ENCODE measurements at places on chromosomes 1 and 21.

GRCh38 chr1:162390396-162391185 lies 9.1 kb downstream of the C1orf226 start:
- no peak for DNase-seq

GRCh38 chr1:10664251-10664650 lies 132.2 kb downstream of the CASZ1 start:
- no peak for DNase-seq

DNA sequence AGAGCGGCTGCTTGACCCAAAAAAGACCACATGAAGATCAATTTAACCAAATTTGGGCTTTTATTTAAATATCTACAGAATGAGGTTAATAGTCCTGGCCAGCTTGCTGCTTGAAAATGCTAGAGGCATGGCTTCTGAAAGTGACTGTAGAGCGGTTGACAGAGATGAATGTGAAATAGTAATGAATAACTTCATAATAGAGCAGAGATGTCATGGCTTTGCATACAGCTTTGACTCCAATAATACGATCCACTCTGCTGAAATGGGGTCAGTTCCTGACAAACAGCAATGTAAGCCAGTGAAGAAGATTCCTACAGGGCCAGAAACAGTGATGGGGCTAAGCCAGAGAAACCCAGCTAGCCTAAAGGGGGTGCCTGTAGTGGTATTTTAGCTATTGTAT lies 183.8 kb downstream of the PBX1 start:
- no peak for DNase-seq

- DNase-seq: no peak
Measured at GRCh38 chr1:228782662-228783417, 47.6 kb downstream of the RHOU start.

DNA sequence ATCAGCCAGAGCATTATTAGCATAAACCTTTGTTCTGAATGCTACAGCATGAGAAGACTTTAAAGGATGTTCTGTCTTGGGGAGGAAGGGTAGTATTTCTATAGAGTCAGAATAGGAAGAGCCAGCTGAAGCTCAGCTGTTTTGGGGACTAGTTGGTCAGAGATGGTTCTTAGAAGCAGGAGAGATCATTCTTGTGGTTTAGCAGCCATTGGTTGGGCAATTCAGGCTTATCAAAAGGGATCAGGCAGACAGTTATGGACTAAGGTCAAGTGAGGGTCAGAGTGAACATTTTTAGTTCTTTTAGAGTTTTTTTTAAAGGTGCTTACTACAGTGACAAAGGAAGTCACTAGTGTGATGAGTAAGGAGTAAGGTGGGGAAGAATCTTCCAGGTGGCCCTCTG lies 245.5 kb downstream of the RPS6KC1 start:
- no peak for DNase-seq

DNA sequence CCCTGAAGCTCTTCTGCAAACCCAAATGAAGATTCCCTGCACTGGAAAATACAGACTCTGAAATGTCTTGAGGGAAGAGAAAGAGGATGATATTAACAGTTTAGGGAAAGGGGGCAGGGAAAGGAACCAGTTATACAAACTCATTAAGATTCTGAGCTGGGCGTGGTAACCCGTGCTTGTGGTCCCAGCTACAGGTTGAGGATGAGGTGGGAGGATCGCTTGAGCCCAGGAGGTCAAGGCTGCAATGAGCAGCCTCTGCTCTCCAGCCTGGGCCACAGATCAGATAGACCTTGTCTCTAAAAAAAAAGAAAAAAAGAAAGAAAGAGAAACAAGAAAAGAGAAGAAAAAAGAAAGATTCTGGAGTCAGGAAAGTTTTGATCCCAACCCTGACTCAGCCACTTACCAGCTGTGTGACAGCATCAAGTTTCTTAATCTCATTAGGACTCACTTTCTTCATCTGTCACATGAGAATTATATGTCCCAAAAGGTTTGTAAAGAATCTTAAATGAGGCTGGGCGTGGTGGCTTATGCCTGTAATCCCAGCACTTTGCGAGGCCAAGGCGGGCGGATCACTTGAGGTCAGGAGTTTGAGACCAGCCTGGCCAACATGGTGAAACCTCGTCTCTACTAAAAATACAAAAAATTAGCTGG lies 53.9 kb downstream of the OPTC start:
- DNase-seq: no peak

GRCh38 chr1:93004566-93005251 lies 43.4 kb upstream of the DIPK1A start:
- DNase-seq: no peak

- DNase-seq: no peak
Measured at GRCh38 chr1:224867715-224868114, 61.8 kb upstream of the DNAH14 start.

DNA sequence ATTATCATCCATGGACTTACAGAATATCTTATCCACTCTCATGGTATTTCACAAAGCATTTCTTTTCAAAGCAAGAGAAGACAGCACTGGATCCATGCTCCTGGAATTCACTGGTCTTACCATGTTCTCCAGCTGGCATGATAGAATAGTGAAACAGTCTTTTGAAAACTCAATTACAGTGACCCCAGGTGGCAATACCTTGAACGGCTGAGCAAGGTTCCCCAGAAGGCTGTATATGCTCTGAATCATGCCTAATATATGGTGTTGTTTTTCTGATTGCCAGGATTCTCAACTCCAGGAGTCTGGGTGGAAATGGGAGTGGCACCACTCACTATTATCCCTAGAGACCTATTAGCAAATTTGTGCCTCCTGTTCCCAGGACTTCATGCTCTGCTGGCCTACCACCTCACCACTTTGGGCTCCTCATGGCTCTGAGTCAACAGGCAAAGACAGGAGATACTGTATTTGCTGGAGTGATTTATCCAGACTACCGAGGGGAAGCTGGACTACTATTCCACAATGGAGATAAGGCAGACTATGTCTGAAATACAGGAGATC lies 87.6 kb downstream of the CATSPERE start:
- DNase-seq: no peak

GRCh38 chr1:59458884-59459283 lies 162.0 kb downstream of the FGGY start:
- no peak for DNase-seq

GRCh38 chr1:42469727-42470126 lies 6.6 kb downstream of the CCDC30 start:
- no peak for DNase-seq

DNA sequence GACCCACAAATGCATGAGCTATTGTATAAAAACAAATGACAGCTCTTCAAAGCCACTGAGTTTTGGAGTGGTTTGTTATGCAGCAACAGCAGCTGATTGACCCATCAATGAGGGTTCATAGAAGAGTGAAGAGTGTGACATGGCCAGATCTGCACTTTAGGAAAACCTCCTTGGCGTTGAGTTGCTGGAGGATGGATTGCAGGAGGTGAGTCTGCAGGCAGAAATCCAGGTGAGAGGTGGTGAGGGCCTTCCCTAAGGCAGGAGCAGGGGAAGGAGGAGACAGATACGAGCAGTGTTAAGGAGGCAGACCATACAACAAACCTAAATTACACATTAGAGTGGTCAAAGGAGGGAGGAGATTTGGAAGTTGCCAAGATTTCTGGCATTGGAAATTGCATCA lies 169.3 kb upstream of the CSF3R start:
- DNase-seq: no peak

- no peak for DNase-seq
Measured at GRCh38 chr1:177235350-177235749, 64.6 kb downstream of the BRINP2 start.

DNA sequence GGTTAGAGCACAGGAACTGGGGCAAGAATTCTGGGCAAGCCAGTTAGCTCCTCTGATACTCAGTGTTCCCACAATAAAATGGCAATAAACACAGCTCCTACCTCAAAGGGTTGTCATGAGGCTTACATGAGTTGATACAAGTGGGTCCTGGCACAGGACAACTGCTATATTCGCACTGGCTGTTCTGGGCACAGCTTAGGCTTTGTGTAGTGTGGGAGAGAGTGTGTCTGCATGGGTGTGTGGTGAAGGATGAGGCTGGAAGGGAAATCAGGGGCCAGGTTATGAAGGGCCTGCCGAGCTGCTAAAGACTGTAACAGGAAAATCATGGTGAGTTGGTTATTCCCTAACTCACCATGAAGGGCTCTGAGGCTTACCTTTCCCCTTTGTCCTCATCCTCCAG lies 18.7 kb downstream of the ETV3 start:
- no peak for DNase-seq

GRCh38 chr1:206821493-206821892 lies 43.9 kb upstream of the IL20 start:
- no peak for DNase-seq

DNA sequence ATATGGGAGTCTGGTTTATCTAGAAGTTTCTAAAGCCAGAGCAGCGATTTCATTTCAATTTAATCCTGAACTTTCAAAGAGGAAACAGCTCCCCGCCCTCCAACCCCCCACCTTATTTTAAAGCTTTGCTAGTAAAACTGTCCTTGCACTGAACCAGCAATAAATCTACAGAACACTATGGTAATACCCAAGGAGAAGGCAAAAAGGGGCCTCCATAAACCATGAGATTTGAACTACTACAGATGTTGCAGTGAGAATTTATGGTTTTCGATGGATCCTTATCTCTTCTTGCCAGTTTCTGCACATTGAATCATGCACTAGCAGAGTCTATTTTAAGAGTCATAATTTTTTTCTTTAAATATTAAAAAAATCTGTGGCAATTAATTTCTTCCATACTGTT lies 64.8 kb upstream of the BEND5 start:
- no peak for DNase-seq

GRCh38 chr21:25637851-25638659 lies 1.0 kb upstream of the JAM2 start:
- no peak for DNase-seq

GRCh38 chr1:214541206-214541605 lies 10.2 kb downstream of the PTPN14 start:
- no peak for DNase-seq

DNA sequence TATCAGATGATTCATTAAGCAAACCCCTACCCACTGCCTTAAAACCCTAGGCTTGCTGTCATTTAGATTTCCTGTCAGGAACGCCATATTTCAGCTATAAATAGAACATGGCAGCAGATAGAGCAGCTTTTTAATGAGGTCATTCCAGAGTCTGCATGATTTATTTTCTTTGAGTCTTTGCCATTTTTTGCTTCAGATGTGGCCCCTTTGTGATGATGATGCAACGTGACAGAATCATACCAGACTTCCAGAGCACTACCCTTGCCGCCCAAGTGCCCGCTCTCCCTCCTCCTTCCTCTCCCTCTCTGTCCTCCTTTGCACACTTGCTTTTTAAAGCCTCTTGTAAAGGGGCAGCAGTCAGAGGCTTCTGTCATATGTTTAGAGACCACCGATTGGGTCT lies 55.5 kb upstream of the TRIM67 start:
- DNase-seq: peak; percentile 78

GRCh38 chr1:151005729-151006319 lies 878 bp downstream of the MINDY1 start:
- no peak for DNase-seq

DNA sequence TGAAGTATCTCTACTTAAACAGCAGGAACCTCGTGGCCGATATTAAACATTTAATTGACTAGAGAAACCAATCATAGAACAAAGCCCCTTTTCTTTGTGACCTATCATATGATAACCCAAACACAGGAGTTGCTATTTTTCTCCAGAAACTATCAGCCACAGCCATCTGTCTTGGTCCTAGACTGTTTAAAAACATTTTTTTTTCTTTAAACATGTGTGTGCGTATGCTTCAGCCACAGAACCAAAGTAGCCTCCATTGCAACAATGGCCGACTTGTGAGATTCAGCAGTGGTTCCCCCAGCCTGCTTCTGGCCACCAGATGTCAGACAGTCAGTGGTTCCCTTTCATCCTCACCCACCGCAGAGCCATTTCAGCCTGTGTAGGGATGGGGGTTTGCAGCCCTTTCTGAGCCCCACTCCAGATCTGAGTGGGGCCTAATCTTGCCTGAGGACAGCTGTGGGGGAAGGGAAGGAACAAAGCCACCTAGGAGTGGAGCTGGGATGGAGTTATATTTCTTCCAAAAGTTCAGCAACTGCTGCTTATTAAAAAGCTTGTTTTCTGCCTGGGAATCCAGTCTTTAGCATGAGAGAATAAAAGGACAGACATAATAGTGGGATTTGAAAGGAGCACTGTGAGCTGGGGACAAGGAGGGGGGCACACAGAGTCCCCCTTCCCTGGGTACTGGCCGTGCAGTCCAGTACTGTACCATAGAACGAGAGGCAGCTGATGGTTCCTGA lies 11.7 kb upstream of the IGSF3 start:
- DNase-seq: no peak

DNA sequence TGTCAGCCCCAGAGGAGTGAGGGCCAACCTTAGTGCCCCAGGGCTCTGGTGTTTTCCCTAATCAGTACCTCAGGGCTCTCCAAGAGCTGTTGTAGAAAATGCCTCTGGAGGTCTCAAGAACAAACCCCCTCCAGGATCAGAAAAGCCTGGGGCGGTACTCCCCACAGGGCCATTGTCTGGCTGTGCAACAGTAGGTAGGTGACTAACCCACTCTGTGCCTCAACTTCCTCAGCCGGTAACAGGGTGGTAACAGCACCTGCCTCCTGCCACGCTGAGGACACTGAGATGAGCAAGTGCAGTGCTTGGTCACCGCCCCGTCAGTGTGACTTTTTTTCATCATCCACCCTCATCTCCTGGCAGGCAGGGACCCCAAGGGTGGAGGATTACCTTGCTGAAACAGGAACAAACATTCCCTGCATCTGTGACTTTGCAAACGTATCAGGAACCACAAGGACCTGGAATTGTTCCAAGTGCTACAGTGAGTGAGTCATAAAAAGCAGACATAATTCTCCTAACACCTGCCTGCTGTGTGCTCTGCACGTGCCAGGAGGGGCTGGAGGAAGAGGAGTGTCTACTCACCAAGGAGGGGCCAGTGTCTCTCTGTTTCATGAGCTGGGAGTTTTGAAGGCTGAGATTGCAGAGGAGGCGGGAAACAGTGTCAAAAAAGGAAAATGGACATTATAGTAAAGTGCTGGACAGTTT lies 440.8 kb downstream of the NPHP4 start:
- DNase-seq: no peak

DNA sequence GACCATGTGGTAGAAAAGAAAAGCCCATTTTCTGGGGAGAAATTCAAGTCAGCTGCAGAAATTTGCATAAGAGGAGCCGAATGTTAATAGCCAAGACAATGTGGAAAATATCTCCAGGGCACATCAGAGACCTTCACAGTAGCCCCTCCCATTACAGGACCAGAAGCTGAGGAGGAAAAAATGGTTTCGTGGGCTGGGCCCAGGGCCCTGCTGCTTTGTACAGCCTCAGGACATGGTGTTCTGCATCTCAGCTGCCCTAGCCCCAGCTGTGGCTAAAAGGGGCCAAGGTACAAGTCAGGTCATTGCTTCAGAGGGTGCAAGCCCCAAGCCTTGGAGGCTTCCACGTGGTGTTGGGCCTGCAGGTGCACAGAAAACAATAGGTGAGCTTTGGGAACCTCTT lies 108.3 kb downstream of the DMRTB1 start:
- no peak for DNase-seq

DNA sequence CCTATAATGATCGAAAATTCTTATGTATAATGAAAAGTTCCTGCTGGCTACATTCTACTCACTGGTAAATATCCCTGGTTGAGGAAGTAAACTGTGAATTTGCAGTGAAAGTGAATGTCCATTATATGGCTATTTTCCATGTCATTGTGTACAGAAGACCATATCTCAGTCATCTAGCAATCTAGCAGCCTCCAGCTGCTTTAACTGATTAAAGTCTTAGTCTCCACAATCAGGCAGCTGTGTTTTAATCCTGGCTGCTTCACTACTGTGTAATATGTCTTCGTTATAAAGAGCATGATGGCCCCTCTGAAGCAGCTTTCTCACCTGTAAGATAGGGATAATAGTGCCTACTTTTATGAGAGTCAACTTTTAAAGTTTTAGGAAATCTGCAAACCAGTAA lies 11.4 kb downstream of the CLCA2 start:
- DNase-seq: no peak

- peak; percentile 34 for DNase-seq
Measured at GRCh38 chr1:18597160-18598042, 33.2 kb upstream of the PAX7 start.
